ENCODE measurements at places on chromosomes 13 and 19.
A peak's percentile ranks its signal among the peaks of the same experiment; 100 is the strongest.

- no peak for DNase-seq
These were observed 86.1 kb downstream of the GGACT start for GRCh38 chr13:100502446-100502845.

- no peak for DNase-seq
These were observed 209.2 kb downstream of the KCTD12 start for GRCh38 chr13:76677043-76677442.

DNA sequence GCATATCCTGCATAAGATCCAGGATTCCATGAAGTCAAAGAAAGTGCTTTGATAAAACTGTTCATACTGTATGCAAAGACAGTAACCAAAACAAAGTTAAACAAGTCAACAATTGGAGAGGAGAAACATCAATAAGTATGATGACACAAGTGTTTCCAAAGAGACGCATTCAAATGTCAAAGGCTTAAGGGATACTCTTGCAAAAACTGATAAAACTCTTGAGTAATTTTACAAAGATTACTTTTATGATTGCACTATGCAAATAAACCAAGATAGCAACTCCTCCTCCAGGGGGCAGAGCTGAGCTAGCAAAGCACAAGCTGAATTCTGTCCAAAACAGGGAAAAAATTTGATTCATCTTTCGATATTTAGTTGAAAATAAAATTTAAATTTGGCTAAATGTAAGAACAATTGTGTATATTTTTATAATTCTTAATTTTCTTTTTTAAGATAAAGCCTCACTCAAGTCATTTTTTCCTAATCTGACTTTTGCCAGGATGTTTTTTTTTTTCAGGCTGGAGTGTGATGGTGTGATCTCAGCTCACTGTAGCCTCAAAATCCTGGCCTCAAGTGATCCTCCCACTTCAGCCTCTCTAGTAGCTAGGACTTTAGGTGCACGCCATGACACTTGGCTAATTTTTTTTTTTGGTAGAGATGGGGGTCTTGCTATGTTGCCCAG is 84.0 kb downstream of the MZT1 start:
- peak; percentile 44 for DNase-seq

GRCh38 chr13:102598061-102598460 is 1.3 kb downstream of the TPP2 start:
- no peak for DNase-seq

DNA sequence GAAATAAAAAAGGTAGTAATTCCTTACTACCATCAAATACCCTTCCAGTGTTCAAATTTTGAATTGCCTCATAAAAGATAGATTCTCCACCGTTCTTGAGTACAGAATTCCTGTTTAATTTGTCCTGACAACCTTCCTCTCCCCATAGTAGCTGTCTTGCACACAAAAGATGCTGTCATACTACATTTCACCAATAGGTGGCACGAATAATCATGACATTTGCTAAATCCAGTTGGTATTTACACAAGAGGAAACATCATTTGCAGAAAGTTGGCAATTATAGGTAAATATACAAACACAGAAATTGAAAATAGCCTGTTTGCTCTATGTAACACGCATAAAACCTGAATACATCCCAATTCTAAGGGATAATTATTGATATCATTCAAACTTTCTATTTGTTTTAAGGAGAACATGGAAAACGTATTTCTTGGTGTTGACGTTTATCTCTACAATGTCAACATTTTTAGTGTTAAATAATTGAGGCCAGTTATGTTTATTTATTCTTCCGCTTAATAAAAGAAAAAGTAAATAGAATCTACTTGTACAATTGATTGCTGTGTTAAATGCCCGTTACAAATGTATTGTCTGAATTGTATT is 58.3 kb upstream of the CLDN10 start:
- peak; percentile 53 for DNase-seq

- DNase-seq, result no peak
These were observed 54.9 kb downstream of the DPY19L3 start for GRCh38 chr19:32460476-32460875.

DNA sequence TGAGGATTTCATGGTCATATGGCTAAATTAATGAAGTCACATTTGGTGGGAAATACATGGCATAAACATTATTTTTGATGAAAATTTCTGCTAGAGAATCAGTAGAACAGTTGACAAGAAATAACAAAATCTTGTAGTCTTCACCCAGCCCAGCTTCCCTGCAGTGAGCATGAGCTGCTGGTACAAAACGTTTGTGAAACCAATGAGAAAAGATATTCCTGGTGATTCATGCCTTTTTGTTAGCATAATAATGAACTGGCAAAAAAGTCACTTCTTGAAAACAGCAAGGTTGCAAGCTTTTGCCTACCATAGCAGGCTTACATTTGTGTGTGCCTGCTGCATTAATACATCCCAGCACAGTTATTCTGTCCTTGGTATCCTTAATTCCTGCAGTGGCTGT is 475.9 kb upstream of the HTR2A start:
- DNase-seq, result no peak

GRCh38 chr19:56191115-56191514 is 6.5 kb downstream of the ZSCAN5B start:
- DNase-seq, result no peak

- no peak for DNase-seq
These were observed 44.9 kb upstream of the NBEA start for GRCh38 chr13:34897220-34897619.

DNA sequence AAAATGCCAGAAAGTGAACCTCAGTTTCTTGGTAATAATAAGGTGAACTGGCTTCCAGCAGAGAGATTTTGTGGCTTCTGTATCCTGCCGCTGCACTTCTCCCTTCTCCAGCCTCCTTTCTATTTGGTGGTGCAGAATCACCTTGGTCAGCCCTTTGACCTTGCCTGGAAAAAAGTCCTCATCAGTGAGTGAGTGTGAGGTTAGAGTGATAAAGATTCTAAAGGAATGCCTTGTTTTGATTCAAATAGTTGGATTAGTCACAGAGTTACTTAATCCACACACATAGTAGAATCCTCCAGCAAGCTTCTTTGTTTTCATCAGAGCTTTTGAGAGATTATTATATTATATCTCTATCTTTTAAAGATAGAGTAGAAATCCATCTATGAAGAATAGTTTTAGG is 140.9 kb downstream of the KCNRG start:
- DNase-seq, result no peak

DNA sequence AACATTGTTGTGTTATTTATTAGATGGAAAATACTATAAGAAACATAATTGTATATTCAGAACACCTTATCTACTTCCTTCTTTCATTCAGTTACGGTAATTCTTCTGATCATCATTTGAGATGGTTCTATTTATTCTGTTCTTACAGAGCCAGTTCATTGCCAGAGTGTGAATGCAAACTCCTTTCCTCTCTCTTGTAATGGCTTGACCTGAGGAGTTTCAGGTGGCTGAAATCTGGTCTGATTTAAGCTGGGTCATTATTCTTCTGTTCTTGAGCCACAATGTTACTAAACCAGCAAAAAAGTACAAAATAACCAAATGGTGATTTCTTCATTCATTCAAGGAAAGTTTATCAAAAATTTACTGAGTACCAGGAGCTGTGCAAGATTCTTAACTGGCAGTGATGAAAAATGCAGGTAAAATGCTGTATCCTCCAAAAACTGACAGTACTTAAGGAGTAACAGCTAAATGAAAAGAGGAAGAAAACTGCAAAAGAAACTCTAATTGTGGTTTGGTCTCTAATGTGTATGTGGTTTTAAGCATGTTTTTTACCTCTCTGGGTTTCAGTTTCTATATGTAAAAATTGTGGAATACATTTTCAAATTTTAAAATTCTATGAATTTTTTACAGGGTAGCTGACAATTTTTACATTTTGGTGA is 182.4 kb upstream of the UFM1 start:
- no peak for DNase-seq

- no peak for DNase-seq
These were observed 5.9 kb upstream of the ARGLU1 start for GRCh38 chr13:106573868-106574267.

DNA sequence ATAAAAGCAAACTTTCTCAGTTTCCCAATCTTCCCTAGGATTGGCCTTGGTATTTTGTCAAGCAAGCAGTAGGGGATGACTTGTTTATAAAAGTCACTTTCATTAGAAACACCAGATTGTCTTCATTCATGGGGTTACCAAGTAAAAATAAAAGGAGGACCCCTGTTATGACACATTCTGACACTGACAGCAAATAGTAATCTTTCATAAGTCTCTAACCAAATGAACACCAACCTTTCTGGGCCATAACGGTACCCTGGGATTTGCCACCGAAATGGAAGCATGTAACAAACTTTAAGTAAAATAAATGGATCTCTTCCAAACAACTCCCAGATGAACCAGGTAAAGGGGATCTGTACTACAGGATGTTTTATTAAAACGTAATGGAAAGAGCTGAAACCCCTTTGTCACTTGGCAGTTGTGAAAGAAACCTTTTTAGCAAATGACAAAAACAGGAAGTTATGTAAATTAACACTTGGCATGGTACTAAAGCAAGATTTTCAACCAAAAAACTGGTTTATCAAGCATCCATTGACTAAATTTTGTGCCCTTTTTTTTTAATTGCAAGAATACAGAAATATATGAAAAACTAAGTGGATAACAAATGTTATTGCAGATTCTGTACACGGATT is 335.6 kb downstream of the RBM26 start:
- no peak for DNase-seq

- DNase-seq, result no peak
These were observed 56.4 kb downstream of the FAM124A start for GRCh38 chr13:51278426-51279130.

- DNase-seq, result no peak
These were observed 41.1 kb downstream of the ZNF729 start for GRCh38 chr19:22327321-22327720.
